ENCODE measurements at places on chromosomes 5 and 9. TPM values are rescaled to one million over a fixed set of nuclear protein-coding genes. Genes with fewer than 3 reads are reported as not detected.

- no peak for DNase-seq
Observed at GRCh38 chr5:175470781-175471180, 7.6 kb upstream of the SFXN1 start.

- no peak for DNase-seq
Observed at GRCh38 chr9:82242285-82242963, 253.9 kb downstream of the SPATA31D1 start.

Gene JMY
- 25.7 TPM for total RNA-seq

DNA sequence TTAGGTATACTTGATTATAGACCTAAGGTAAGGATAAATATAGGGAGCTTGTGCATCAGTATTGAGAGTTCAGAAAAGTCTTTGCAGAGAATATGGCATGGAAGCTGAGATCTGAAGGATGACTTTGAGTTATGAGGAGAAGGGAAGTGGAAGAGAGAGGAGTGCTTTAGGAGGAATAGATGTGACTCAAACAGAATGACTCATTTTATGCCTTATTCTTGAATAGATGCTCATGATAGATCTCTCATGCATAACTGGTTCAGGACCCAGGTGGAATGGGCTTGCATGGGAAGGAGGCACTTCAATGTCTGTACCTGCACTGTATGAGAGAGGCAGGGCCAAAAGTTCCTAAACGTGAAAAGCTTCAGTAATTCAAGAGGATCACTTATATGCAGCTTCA is 103.3 kb downstream of the CWC27 start:
- no peak for DNase-seq

DNA sequence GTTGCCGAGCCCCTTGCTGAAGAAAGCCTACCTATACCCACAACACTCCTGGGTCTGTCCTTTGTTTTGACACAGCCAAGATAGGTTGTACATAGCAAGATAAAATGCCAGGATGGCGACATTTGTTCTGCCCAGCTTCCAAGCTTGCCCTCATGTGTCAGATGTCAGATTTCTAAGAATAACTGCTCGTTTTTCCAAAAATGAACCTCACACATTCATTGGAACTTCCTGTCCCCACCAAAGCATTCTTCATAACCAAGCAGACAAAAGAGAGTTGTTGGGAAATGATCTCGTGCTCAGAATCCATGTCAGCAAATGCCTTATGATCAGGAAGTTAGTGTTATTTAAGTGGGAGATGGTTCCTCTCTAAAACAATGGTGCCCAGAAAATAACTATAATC is 210.1 kb downstream of the ZNF608 start:
- peak; percentile 58 for DNase-seq

- DNase-seq, result no peak
Observed at GRCh38 chr9:15299374-15299939, 7.6 kb downstream of the TTC39B start.

- no peak for DNase-seq
Observed at GRCh38 chr9:70285246-70285645, 26.5 kb downstream of the SMC5 start.

DNA sequence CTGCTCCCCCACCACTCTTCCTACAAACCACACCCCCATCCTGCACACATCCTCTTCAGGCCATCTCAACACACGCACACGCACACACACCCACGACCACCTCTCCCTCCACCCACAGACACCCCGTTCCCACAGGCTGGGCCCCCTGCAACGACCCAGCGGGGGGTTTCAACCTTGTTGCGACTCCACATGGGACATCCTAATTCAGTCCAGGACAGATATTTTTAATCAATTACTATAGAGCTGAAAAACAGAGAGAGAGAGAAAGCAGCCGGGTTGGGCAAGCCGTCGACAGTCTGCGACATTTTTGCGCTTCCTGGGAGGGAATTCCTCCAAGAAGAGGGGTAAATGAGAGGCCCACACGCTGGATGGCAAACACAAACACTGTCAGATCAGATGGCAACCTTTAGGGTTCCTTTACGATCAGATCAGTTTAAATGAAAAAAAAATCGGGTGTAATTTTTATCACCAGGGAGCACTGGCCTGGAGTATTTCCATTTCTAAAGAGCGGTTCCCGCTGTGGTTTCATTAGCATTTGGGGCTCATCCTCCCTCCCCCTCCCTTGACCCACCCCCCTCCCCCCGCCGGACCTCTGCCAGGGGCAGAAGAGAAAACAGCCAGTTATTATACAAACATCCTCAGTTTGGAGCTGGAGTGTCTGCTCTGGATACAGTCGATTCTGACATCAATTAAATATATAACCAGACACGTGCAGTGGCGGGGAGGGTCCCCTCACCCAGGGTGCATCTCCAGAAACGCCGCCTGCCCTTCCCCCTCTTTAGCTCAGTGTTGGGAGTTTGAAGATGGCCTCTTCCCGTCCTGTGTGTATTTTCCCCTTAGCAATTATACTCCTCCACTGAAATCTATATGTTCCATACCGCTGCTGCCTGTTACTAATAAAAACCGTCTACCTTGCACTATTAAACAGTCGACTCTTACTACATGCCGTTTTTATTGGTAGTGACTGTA is 2.3 kb upstream of the IRX2 start:
- peak; percentile 25 for DNase-seq

Gene LRRC19
- not detected for total RNA-seq

GRCh38 chr9:113026200-113026599 is 14.2 kb upstream of the ZNF883 start:
- DNase-seq, result no peak

DNA sequence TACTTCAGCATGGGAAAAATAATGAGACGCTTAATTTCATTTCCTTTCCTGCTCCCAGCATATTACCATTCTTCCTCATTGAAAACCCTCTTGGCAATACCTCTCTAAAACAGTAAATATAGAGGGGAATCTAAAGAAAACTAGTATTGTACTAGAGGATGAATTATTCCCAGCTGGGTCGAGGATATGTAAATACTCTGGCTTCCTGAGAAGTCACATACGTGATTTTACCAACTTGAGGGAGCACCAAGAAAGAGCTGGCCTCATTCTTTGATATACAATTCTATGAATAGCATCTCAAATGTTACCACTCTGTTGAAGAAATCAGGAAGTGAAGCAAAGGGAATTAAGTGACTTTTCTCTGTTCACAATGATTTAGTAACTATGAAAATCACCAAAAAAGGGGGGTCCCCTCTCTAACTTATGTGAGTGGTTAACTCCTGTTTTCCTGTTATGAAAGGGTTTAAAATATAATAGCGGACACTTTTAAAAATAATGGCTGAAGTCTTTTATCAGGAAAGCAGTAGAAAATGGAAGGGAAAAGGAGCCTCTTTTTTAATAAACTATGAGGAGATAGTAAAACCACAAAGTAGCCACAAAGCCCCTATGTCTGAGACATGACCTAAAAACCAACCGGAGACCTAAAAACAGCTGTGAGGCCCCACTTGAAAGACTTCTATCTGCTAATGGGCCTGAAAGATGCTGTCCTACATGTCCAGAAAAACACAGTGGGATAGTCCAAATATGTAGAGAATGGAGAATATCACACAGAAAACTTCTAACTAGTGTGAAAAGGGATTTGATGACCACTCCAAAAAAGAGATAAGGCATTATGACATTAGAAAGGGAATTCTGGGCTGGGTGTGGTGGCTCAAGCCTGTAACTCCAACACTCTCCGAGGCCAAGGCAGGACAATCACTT is 42.6 kb downstream of the LPAR1 start:
- DNase-seq, result no peak

Gene CACNA1B
- 0.30 TPM for total RNA-seq

DNA sequence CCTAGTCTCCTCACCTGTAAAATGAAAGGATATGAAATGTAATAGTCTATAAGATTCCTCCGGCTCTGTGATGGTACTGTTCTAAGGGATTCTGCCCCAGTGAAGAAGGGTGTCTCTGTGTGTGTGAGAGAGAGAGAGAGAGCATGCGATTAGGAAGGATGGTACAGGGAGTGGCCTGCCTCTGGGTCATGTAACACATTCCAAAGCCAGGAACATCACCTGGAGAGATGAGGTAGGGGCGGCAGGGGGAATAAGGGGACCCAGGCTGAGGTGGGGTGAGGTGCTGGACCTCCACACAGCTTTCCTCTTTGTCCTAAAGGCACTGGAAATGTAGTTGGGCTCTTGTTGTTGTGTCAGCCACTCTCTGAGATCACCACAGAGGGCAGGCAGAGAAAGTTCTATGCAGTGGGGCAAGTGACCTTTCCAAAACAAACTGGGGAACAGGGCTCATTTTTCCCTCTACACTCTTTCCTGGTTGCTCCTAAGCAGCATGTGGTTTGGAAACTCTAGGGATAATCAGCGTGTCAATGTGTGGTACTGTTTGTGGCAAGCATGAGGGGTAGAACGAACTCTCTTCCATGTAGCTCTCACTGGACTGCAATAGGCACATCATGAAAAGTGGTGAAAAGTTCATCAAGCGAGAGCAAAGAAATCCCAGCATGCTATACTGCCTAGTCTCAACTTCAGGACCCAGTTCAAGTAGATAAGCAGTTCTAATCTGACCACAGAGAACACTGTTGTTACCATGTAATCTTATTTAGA is 65.0 kb downstream of the SEMA6A start:
- no peak for DNase-seq

DNA sequence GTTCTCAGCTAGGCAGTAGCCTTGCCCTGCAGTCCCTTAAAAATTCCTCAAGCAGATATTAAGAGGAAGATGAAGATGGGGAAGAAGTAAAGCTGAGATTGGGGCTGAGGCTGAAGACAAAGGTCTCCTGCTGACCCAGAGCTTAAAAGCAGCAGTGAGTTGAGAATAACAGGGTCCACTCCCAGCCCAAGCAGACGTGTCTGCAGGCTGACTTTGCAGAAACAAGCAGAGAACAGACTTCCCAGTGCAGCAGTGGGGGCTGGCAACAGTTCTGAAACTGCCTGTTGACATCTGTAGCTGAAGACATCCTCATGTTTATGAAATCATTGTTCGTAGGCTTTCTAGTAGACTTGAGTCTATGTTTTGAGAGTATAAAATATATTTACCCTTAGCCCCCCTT is 1.1 kb downstream of the CTXN3 start:
- DNase-seq, result no peak

GRCh38 chr5:145811834-145812625 is 23.1 kb downstream of the PRELID2 start:
- DNase-seq, result no peak

- DNase-seq, result no peak
Observed at GRCh38 chr5:113031104-113031503, 54.5 kb downstream of the DCP2 start.

Gene SH3GL2
- total RNA-seq, result 0.20 TPM

- no peak for DNase-seq
Observed at GRCh38 chr5:9681706-9682105, 51.6 kb upstream of the TAS2R1 start.

DNA sequence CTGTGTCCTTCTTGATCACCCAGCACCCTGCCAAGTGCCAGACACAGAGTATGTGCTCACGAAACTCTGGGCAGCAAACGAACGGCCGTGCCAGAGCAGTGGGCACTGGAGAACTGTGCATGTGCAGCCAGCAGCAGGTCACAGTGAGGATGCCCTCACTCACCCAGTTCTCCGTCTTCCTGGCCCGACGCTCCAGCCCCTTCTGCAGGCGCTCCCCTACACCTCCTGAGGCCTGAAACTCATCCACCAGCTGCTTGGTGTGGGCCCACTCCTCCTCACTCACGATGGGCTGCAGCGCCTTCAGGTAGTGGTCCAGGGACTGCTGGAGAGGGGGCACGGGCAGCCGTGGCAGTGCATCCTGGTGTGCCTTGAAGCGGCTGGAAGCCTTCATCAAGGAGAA is 2.9 kb downstream of the CRAT start:
- DNase-seq, result no peak

- DNase-seq, result no peak
Observed at GRCh38 chr9:126703002-126703865, 89.5 kb downstream of the LMX1B start.

DNA sequence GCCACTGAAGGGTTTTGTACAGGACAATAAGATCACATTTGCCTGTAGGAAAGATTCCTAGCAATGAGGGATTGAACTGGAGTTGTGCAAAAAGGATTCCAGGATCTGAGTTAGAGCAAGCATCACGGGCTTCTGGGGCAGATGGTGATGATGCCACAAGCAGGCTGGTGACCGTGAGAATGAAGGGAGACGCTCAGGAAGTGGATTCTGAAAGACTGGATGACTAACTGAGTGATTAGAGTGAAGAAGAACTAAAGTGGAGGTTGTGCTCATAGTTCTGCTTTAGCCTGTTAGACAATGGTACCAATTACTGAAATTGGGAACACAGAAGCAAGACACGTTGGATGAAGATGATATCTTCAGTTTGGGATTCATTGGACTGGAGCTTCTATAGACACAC is 168.2 kb downstream of the CD180 start:
- no peak for DNase-seq

- DNase-seq, result no peak
Observed at GRCh38 chr9:26809795-26810194, 82.8 kb downstream of the CAAP1 start.

DNA sequence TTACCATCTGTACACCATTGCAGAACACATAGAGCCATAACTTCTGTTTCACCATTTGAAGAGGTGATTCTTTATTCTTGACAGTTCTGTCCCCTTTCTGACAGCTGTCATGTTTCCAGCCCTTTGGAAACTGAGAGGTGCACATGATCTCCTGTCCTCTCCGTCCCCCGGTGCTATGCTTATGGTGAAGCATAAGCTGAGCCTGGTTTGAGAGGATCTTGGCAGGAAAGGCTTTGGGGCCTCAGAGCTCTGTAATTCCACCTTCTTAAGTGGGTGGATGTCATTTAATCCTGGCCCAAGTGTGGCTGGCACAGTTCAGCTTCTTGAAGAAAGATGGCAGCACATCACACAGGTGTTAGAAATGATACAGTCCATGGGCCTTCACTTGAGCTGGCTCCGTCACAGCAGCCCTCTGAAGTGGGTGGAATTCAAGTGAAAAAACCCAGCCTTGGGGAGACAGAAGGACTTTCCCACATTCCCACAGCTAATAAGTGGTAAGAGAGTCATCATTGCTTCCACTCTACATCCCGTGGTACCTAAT is 30.7 kb upstream of the GRPEL2 start:
- DNase-seq, result no peak

- no peak for DNase-seq
Observed at GRCh38 chr5:169027501-169028061, 273.4 kb downstream of the SLIT3 start.

DNA sequence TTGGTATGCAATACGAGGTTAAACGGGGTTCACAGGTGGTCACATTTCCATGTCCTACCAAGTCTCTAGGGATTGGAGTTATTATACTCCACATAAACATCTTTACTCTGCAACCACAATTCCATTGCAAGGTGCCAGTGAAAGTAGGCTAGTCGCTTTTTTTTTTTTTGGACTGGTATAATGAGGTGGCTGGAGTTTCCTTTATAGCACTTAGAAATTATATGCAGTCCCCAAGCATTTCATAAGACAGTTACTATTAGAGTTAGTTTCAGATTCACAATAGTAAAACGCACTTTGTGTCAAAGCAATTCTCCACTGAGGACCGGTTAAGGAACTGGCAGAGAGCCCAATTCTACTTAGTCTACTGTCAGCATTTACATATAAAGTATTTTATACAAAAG is 1.4 kb downstream of the MEF2C start:
- DNase-seq, result peak; percentile 40

- DNase-seq, result no peak
Observed at GRCh38 chr5:14483504-14484157, 98.0 kb upstream of the OTULINL start.

Gene SLC6A19
- total RNA-seq, result not detected

Gene ACO1
- 22.7 TPM for total RNA-seq
